ENCODE measurements at places on chromosomes 13 and 19. TPM values are rescaled to one million over a fixed set of nuclear protein-coding genes. Genes with fewer than 3 reads are reported as not detected.

PCCA gene
- total RNA-seq: 6.7 TPM

FSTL3 gene
- total RNA-seq: 103 TPM

MEIOSIN gene
- total RNA-seq: not detected

GFY gene
- total RNA-seq: not detected

MAP4K1 gene
- not detected for total RNA-seq

ZNF615 gene
- total RNA-seq: 7.7 TPM

SH2D3A gene
- 1.2 TPM for total RNA-seq

CALR3 gene
- total RNA-seq: not detected

F2RL3 gene
- total RNA-seq: 3.6 TPM

IZUMO4 gene
- 0.20 TPM for total RNA-seq

PLIN4 gene
- total RNA-seq: 0.07 TPM

C1QTNF9B gene
- not detected for total RNA-seq

KCNN4 gene
- total RNA-seq: 3.2 TPM

ZNF730 gene
- total RNA-seq: 2.4 TPM

KLK5 gene
- not detected for total RNA-seq

PRR20B gene
- total RNA-seq: not detected

FFAR2 gene
- not detected for total RNA-seq

TGFBR3L gene
- total RNA-seq: not detected

WDR87 gene
- not detected for total RNA-seq

ZNF468 gene
- 12.3 TPM for total RNA-seq

IZUMO2 gene
- not detected for total RNA-seq

EID2B gene
- total RNA-seq: 3.1 TPM

URAD gene
- not detected for total RNA-seq

UBE2M gene
- total RNA-seq: 43.6 TPM

SIGLEC5 gene
- total RNA-seq: 0.27 TPM

SYDE1 gene
- total RNA-seq: 28.1 TPM

SWSAP1 gene
- total RNA-seq: 3.9 TPM

LRRC63 gene
- not detected for total RNA-seq

IGFL2 gene
- total RNA-seq: not detected

DNAAF3 gene
- 1.8 TPM for total RNA-seq

TSKS gene
- total RNA-seq: not detected

KLK11 gene
- total RNA-seq: not detected

Data from mammary microvascular endothelial cell (primary cell).